ENCODE measurements at places on chromosomes 6 and 20.

- no peak for DNase-seq
These were observed 534.0 kb downstream of the CBLN4 start for GRCh38 chr20:55471052-55472006.

- no peak for DNase-seq
These were observed 19.5 kb downstream of the PANK2 start for GRCh38 chr20:3908667-3909066.

- DNase-seq: no peak
These were observed 95.8 kb upstream of the FOXA2 start for GRCh38 chr20:22680031-22680740.

DNA sequence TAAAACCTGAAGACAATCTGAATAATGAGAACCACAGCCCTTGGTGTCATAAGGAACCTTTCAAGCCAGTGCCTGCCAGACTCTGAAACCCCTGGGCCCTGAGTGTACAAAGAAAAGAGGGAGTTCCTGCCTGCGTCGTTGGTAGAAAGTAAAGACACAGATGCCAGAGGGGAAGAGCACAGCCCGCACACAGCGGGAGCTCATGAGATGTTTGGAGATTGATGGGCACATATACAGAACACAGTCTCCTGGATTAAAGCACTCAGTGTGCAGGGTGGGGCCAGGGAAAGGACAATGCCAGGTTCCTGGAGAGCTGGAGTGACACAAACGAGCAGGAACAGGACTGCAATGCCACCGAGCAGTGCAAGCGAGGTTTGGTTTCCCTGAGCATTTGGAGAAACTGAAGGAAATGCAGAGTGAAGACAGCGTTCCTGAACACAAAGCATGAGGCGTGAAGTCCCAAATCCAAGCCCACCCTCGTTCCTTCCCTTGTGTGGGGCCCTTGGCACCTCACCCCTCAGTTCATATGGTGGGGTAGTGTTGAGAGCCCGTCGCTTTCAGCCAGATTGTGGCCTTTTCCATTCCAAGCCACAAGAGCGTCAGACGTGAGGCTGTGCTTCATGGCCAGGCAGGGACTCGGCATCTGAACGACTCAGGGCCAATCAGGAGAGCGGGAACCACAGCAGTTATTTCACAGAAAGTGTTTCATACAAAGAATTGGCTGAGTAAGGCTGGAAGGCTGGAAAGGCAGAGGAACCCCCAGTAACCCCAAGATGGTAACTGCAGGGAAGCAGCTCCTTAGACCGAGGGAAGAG lies 41.0 kb upstream of the RPS6KA2 start:
- DNase-seq: no peak

DNA sequence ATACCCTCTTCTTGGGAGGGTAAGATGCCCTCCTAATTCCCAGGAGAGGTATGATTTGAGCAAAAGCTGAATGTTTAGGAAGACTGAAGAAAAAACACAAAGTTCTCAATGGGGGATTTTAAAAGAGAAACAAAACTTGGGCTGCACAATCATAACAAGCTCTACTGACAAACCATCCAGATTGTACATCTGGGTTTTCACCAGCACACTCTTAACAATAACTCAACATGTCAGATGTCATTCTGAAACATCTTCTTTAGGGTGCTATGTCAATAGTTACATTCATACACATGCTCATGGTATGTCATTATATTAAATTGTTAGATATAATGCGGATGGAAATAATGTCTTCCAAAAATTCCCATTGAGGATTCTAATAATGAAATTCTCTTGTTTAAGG lies 95.1 kb downstream of the ASCC3 start:
- no peak for DNase-seq

- no peak for DNase-seq
These were observed 8.0 kb upstream of the SIM1 start for GRCh38 chr6:100472674-100473073.

GRCh38 chr6:88013015-88013414 lies 34.6 kb upstream of the SPACA1 start:
- DNase-seq: no peak

DNA sequence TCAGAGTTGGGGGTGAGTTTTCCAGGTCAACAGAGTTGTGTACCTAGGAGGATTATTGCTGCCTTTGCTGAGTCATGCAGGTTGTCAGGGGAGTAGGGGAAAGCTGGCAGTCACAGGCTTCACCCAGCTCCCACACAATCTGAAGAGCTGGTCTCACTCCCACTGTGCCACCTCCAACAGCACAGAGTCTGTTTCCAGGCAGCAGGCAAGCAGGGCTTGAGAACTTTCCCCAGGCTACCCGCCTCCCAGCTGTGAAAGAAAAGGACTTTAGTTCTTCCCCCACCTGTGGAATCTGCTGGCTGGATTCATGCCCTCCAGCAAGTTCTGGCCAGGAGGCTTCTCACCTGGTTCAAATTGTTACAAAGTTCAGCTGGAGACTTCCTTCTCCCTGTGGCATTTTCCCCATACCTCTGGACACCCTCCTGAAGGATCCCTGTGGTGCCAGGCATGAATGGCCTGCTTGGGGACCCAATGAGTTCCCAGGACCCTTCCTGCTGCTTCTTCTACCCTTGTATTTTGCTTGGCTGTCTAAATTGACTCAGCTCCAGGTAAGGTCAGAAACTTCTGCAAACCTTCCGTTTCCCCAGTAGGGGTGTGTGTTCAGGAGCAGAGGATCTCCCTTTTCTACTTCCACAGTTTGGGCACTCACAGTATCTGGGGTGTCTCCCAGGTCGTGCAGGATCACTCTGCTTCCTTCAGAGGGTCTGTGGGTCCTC lies 378.1 kb upstream of the MAN1A1 start:
- no peak for DNase-seq

DNA sequence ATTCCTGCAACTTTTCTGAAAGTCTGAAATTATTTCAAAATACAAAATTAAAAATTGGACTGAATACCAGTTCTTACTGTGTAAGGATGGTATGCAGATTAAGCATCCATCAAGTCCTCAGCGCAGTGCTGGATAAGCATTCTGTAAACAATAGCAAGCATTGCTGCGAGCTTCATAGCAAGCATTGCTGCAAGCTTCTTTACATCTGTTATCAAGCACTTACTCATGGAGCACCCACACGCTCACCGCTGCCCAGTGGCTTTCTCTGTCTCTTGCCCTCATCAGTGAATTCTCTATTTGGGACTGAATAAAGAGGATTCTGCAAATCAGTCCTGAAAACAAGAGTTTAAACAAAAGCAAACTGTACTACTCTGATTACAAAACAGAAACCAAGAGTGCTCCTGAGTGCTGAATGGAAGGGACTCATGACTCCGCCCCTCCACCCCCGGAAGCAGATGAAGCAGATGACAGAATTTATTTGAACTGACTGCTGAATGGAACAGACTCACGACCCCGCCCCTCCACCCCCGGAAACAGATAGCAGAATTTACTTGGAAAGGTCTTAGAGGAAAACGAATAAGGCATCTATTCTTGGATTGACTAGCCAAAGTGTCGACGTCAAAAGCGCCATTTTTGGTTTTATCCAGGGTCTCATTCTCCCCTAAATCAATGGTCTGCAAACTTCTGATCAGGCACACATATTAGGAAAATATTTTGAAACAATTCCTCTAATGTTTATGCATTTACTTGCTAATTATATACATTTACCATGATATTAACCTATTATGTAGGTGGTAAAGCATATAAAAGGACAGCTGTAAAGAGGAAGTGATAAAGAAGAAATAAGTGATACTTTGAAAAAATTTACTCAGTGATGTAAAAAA lies 22.1 kb upstream of the EYA2 start:
- no peak for DNase-seq

- no peak for DNase-seq
These were observed 173.2 kb upstream of the EYA4 start for GRCh38 chr6:133067960-133068359.

DNA sequence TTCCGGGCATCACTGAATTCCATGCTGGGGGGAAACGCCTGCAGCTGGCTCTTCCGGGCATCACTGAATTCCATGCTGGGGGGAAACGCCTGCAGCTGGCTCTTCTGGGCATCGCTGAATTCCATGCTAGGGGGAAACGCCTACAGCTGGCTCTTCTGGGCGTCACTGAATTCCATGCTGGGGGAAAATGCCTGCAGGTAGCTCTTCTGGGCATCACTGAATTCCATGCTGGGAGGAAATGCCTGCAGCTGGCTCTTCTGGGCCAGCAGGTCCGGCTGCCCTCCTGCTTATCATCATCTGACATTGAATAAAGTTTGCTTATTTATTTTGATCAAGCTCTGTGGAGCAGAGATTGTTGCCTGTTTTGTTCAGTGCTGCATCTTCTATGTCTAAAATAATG lies 355.1 kb downstream of the SMOC2 start:
- DNase-seq: no peak

DNA sequence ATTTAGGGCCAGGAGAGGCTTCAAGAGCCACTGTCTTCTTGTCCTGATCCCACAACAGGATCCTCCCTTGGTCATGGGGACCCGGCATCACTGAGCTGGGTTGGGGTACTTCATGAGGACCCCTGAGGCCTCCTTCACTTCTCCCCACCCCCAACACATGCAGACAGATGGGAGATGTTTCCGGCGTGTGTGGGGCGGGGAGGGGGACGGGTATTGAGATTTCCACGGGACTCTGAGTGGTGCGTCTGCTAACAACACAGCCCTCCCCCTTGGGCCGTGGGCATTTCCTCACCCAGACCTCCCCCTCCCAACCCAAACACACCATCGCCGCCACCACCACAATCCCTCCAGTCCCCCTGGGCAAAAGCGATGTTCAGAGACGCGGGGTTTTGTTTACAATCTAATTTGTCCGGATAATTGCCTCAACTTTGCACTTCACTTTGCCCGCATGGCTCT lies 906 bp upstream of the FOXP4 start:
- DNase-seq: no peak

- no peak for DNase-seq
These were observed 73.6 kb downstream of the RNF182 start for GRCh38 chr6:13998356-13998755.

- DNase-seq: no peak
These were observed 1.1 kb upstream of the AVP start for GRCh38 chr20:3085571-3086072.

DNA sequence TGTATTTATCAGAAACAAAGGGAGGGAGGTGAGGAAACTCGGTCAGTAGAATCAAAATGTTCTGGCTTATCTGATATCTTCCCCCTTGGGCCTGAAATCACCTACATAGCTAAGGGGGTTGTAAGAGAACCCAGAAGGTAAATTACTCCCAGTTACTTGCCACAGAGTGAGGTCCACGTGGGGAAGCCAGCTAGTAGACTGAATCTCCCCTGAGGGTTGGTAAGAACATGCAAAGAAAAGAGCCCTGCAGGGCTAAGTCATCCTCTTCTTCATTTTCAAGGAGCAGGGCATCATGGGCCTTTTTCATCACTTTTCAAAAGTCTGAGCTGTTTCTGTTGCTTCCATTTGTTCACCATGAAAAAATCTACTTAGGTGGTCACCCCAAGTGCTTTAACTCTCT lies 115.4 kb downstream of the QRSL1 start:
- no peak for DNase-seq

- no peak for DNase-seq
These were observed 10.1 kb upstream of the SIRPD start for GRCh38 chr20:1567392-1568162.

- DNase-seq: no peak
These were observed 138.1 kb downstream of the RFPL4B start for GRCh38 chr6:112485120-112485826.

DNA sequence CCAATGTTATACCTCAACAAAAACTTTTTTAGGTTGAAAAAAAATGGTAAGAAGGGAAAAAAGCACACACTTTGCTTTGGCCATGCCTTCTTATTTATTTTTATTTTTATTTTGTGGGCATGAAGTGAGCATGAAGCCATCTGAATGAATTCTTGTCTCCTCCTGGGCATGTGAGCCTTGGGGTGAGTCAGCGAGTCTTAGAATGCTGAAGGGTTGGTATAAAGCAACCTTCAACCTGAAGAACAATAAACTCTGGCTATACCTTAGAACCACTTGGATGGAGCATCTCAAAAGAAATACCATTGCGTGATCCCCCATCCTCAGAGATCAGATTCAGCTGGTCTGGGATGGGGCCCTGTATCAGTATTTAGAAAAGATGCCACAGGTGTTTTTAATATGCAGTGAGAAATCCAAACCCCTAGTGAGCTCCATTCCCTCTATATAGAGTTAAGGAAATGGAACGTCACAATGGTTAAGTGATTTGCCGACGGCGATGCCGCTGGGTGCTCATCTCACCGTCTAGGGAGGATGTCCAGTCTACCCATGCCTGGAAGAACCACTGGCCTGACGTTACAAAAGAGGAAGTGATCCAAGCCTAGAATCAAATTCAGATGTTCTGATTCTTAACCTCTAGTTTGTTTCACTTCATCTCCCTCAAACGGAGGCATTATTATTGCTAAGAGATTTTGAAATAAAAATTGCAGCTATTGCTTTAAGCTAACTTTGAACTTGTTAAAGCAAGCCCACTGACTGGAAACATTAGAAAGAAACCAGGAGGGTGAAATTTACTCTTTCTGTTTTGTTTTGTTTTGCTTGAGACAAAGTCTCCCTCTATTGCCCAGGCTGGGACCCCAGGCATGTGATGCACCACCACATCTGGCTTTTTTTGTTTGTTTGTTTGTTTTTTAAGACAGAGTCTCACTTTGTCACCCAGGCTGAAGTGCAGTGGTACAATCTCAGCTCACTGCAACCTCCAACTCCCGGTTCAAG lies 67.1 kb downstream of the EDN1 start:
- DNase-seq: no peak

GRCh38 chr6:45512717-45513116 lies 135.0 kb upstream of the SUPT3H start:
- no peak for DNase-seq

GRCh38 chr6:5132731-5133130 lies 47.6 kb downstream of the PPP1R3G start:
- no peak for DNase-seq

- no peak for DNase-seq
These were observed 11.9 kb downstream of the SERPINB9 start for GRCh38 chr6:2890976-2891767.

DNA sequence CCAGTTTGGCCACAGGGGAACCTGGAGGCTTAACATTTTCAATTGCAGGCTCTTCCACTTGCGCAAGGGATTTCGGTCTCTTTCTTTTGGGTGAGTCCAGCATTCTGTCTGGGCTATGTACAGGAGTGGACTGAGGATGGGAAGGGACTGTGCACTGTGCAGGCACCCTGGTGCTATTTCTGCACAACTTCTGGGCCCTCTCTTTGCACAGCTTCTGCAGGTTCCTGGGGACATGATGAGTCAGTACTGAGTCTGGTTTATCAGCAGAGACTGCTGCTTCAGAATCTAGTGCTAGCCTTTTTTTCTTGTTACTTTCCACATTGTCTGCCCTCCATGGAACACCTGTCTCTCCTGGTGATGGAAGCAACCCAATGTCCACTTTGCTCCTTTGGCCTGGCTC lies 78.5 kb upstream of the ASF1A start:
- no peak for DNase-seq

Data from NCI-H526 treated with DMSO at 0.1 percent for 48 hours (cell line).